Keratinocyte (primary cell): ENCODE measurements at places on chromosomes 2 and 18.

DNA sequence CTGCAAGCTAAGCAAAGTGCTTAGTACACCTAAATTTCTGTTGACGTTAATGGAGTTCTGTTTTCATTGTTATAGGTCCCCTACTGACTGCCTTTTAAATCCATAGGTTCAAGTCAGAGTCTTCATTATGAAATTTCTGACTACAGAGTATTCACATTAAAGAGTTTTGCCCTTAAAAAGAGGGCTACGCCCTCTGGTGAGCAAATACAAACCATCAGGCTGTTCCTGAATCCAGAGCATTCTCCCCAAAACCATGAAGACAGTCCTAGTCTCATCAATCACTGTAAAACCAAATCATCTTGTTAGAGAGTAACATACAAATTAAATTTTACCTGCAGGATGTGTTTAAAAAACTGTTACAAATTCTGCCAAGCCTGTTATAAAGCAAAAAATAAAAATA is 1091.7 kb downstream of the TDRD15 start:
- DNase-seq: no peak

- DNase-seq: no peak
Observed at GRCh38 chr18:12885500-12885899, 1.5 kb upstream of the PTPN2 start.

DNA sequence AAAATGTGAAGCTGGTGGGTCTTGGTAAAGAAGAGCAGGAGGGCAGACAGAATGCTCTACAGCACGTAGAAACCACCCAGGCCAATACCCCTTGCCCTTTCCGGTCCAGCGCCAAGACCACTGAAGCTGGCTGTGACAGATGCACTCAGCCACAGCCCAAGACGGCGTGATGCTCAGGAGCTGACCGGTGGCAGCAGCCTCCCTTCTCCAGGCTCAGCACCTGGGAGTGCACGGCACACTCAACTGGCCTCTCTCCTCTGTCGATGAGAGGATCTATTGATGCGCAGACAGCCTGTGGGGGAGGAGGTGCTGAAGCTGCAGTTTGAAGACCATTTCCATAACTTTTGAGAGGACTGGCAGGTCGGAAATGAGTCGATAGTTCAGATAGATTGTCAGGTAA is 141.0 kb upstream of the MYT1L start:
- no peak for DNase-seq

- DNase-seq: no peak
Observed at GRCh38 chr18:39990540-39990939, 1964.5 kb upstream of the PIK3C3 start.

GRCh38 chr2:215850380-215850779 is 163.0 kb downstream of the MREG start:
- DNase-seq: no peak

DNA sequence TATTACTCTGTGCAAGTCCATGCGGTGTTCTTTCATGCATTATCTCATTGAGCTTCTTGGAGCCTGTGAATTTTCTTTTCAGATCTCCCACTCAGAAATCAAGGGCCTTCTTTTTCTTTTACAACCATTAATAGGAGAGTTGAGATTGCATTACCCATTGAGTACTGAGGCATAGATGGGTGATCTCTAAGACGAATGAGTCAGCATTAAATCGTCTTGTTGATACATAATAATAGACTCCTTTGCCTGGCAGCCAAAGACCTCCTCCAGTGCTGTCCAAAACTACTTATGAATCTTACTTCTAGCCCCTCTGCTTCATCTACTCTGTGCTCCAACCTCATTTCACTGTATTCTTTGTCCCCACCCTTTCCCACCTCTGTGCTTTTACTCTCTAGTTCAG is 180.5 kb downstream of the AGPS start:
- DNase-seq: no peak

GRCh38 chr2:831622-832021 is 119.0 kb upstream of the SNTG2 start:
- no peak for DNase-seq

- DNase-seq: no peak
Observed at GRCh38 chr2:17630089-17630488, 89.6 kb downstream of the VSNL1 start.

DNA sequence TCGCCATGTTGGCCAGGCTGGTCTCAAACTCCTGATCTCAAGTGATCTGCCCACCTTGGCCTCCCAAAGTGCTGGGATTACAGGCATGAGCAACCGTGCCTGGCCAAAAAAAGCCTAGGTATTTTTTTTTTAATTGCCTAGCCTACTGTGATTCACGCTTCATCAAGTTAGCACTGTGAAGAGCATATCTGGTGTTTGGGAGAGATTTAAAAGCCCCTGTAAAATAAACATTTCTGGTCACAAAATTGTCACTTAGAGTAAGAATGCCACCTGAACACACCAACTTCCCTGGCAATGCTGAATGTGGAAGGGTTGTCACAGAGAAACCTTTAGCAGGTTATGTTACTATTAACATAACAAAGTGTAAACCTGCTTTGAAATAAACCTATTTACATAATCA is 39.7 kb upstream of the CHAC2 start:
- no peak for DNase-seq

DNA sequence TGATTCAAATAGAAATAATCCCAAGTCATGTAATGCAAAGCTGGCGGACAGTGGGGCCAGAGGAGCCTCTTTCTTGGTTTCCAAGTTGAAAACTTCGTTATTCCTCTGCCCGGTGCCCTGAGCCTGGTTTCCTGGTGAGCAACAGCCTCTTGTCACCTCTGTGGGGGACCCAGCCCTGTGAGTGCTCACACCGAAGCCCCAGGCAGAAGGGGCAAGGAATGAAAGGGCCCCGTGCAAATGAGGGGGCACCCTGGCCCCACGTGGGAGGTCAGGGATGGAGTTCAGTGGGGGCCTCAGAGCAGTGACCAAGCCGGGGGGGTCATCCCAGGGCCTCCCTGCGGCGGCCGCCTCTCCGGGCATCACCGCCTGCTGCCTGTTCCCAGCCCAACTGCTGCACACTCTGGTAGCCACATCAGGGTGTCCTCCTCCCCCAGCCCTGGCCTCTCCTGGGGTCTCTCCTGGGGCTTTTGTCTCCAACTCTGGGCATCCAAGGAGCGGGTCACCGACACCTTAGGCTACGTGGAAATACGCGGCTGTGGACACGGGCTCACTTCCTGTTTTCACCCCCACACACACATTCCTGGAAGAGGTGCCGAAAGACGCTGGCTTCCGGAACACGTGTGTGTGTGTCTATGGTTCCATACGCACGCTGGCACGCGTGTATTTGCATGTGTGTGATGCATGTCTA is 64.5 kb downstream of the TWIST2 start:
- DNase-seq: no peak

- no peak for DNase-seq
Observed at GRCh38 chr2:134289225-134289624, 35.4 kb downstream of the MGAT5 start.

- no peak for DNase-seq
Observed at GRCh38 chr2:143157001-143157400, 27.8 kb downstream of the ARHGAP15 start.

GRCh38 chr18:46675112-46675511 is 18.1 kb upstream of the LOXHD1 start:
- no peak for DNase-seq

GRCh38 chr2:176128982-176129796 is at the start of gene HOXD8:
Gene HOXD8, plus strand, starts transcription at chr2:176129705. Its CDS starts 662 bp downstream, at chr2:176130367.
- DNase-seq: no peak

DNA sequence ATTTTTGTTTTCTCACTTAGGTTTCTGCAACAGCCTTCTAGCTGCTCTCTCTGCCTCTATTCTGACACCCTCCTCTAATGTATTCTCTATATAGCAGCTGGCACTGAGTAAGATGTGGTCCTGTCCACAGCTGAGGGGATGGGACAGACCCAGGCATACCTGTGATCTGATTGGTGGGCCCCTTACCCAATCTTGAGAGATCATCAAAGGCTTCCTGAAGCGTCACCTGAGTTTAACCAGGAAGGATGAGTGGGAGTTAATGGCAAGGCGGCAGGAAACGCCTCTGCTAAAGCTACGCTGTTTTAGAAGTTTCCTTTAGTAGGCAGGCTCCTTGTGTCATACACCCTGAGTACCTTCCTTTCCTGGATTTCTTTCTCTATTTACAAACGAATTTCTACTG is 5.7 kb upstream of the TET3 start:
- DNase-seq: no peak

DNA sequence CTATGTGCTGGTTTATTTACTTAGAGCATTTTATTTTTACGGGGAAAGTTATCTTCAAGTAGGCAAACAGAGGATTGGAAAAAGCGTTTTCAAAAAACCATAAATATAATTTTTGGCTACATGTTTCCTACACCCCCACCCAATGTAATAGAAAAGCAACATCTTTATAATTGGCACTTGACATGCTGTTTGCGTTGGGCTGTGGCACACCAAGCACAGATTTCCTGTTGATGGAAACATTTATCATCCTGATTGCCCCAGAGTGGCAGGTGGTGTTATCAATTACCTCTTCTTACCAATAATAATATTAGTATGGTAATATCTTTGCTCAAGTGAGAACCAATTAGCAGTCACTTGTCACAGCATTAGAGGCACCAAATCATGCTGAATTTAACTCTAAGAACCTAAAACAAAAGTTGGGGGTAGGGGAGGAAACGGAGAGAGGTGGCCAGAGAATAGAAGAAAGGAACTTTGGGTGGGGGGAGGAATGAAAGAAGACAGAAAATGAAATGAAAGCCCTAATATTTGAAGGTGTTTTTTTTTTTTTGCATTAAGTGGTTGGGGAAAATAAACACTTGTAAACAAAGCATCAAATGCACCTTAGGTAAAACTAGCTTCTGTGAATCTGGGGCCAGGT is 3.8 kb upstream of the SALL3 start:
- DNase-seq: no peak

- no peak for DNase-seq
Observed at GRCh38 chr2:163775304-163775703, 39.5 kb upstream of the FIGN start.

DNA sequence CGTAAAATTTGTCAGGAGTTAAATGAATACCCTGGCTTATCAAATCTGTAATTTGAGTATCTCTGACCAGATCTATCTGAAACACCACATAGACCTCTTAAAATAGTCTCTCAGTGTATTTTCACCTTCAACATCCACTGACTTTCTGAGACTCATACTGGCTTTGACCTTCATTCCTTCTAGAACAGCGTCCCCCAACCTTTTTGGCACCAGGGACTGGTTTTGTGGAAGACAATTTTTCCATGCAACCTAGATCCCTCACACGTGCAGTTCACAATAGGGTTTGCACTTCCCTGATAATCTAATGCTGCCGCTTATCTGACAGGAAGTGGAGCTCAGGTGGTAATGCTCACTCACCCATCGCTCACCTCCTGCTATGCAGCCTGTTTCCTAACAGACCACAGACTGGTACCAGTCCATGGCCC is 3.2 kb downstream of the NBAS start:
- no peak for DNase-seq

- DNase-seq: no peak
Observed at GRCh38 chr18:32072321-32072720, 19.4 kb upstream of the RNF138 start.

GRCh38 chr2:24926602-24927252 is 6.7 kb upstream of the ADCY3 start:
- DNase-seq: peak; percentile 36

- no peak for DNase-seq
Observed at GRCh38 chr18:46321955-46322354, 217.8 kb downstream of the HAUS1 start.

DNA sequence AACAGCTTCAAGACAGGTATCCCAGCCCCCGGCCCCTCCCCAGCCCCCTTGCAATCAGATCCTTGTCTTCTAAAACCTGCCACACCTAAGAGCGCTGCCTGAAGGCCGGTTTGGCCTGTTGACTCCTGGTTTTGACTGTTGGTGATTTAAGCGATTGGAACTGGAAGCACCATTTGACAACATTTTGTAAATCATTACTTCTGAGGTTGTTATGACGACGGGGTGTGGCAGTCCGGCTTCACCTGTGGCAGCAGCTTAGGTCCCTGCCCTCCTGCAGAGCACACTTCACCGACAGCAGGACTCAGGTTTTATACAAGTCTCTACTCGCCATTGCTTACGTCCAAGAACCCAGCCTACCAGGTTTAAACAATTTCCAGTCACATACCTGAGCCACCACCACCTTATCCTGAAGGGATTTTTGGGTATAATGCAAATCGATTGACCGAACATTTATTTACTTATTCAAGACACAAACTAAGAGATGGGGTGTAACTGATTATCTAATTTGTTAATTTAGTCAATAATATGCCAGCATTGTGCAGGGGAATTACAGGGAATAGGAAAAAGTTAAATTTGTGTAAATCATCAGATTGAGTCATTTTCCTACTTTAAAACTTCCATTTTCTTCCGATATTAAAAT is 707 bp upstream of the DGUOK start:
- DNase-seq: peak; percentile 98

DNA sequence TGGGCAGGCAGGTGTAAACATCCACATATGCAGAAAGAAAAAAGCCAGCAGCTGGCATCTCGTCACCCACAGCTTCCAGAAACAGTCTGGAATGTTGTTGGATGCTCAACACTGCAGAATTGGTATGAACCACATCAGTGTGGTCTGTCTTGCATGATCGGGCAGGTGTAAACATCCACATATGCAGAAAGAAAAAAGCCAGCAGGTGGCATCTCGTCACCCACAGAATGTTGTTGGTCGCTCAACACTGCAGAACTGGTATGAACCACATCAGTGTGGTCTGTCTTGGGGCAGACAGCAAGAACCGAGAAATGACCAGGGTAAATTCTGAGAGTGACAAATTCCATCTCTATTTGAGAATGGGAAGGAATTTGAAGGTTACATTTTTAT is 39.6 kb downstream of the DOCK10 start:
- no peak for DNase-seq

DNA sequence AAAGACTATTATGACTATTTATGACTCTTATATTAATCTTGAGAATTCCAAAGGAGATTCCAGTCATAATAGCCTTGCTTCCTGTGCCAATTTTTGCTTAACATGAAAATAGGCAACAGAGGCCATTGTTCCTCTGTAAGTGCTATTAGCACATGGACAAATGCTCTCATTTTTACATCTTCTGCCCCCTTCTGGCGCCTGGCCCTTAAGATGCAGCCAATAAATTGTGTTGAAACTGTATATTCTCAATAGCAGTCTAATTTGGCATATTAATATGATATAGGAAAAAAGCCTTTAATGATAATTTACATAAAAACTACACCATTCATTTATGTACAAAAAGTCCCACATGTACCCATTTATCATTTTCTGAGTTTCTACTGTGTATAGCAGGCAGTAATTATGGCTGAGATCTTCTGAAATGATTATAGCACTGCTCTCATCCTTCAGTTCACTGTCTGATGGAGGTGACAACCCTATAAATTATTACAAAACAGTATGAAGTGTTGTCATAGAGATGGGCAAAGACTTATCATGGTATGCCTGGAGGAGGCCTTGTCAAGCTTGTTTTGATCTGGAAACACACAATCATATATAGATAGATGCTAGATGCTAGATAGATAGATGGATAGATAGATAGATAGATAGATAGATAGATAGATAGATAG is 613.3 kb downstream of the TSN start:
- no peak for DNase-seq

- no peak for DNase-seq
Observed at GRCh38 chr2:146227152-146228019, 1617.4 kb upstream of the ACVR2A start.

- no peak for DNase-seq
Observed at GRCh38 chr2:224572338-224572737, 12.8 kb downstream of the CUL3 start.

GRCh38 chr2:120917886-120918285 is 182.2 kb downstream of the GLI2 start:
- DNase-seq: no peak

GRCh38 chr2:54655046-54655809 is 68.2 kb upstream of the EML6 start:
- DNase-seq: no peak
